ENCODE measurements at places on chromosomes 16 and 17.
A peak's percentile ranks its signal among the peaks of the same experiment; 100 is the strongest.

DNA sequence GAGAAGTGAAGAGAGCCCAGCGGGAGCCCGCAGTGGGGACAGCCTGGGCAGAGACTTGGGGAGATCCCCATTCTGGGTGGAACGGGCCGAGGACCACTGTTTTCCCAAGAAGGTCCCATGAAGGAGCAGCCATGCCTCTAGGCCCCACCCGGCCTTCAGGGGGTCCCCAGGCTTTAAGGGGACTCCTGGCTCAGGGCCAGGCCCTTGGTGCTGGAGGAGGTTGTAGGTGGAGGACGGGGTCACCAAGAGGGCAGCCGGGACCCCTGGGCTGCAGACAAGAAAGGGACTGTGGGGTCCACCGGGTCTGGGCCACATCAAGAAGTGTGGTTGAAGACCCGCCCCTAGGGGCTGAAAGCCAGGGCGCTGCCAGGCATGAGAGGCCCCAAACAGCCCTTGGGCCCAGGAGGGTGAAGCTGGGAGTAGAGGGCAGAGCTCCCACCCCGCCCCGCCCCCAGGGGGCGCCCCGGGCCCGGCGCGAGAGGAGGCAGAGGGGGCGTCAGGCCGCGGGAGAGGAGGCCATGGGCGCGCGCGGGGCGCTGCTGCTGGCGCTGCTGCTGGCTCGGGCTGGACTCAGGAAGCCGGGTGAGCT lies at the start of gene PRSS21:
PRSS21 (plus strand) TSS at position 487 of the 589 bp plus-strand sequence; CDS start at position 519, 32 bp downstream.
- H3K27ac ChIP-seq = no peak within 1 kb of the TSS
- no peaks in the 10 kb centered on the region for H3K36me3 ChIP-seq
- no peak for DNase-seq
- no peaks in the 10 kb centered on the region for H3K4me1 ChIP-seq

- H3K4me1 ChIP-seq = no peaks in the 10 kb centered on the region
- DNase-seq = no peak
- no peak overlapping the region for H3K4me3 ChIP-seq
- no peaks in the 10 kb centered on the region for H3K27me3 ChIP-seq
- H3K36me3 ChIP-seq = no peaks in the 10 kb centered on the region
These were observed 10.2 kb upstream of the C17orf78 start for GRCh38 chr17:37365589-37365988.

DNA sequence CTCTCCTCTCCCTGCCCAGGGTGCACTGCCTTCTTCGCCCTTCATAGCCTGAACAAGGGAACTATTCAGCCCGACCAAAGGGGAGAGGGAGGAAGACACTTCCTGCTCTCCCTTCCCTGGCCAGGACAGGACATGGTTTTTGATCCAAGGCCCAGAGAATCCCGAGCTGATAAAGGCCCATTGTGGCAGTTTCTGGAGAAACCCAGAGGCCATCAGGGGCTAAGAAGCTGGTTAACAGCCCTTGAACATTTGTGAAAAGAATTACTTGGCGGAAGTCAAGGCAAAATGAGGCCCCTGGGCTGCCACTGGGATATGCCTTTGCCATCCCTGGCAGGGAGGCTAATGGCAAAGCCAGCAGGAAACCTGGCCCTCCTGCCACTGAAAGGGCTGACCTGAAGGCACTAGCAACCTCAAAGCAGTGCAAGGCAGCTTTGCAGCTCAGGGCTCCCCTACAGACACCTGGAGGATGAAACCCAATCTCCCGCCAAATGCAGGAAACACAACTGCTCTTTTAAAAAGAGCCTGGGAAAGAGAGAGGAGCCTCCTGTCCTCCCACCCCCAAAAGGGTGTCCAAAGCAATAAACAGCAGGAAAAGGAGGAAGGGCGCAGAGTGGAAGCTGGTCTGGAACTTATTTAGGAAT lies 12.6 kb downstream of the PHB1 start:
- H3K36me3 ChIP-seq = peaks cover 50% of the 10 kb centered on the region
- H3K4me1 ChIP-seq = peaks cover 25% of the 10 kb centered on the region
- H3K4me3 ChIP-seq = no peak overlapping the region
- H3K27me3 ChIP-seq = no peaks in the 10 kb centered on the region
- no peak for DNase-seq

DNA sequence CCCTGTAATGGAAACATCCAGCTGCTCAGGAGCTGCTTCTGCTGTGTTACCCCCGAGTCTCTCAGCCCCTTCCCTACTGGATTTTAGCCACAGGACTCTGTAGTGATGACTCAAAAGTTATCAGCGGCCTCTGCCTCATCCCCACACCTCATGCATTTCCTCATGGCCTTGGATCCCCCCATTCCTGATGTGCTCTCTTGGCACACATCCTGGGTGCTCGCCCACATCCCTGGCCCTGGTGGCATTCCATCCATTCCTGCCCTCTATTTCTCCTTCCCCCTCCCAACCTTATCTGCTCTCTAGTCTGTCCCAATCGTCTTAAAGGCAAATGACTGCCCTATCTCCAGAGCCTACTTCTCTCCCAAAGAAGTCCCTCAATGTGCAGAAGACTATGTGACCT lies 24.6 kb downstream of the MARF1 start:
- no peaks in the 10 kb centered on the region for H3K27me3 ChIP-seq
- H3K36me3 ChIP-seq = peaks cover 85% of the 10 kb centered on the region

- no peak overlapping the region for H3K27ac ChIP-seq
- peaks cover 8% of the 10 kb centered on the region for H3K27me3 ChIP-seq
- H3K4me1 ChIP-seq = peaks cover 13% of the 10 kb centered on the region
- no peaks in the 10 kb centered on the region for H3K36me3 ChIP-seq
- no peak for DNase-seq
These were observed 105.6 kb downstream of the OR1D5 start for GRCh38 chr17:2957631-2958286.

DNA sequence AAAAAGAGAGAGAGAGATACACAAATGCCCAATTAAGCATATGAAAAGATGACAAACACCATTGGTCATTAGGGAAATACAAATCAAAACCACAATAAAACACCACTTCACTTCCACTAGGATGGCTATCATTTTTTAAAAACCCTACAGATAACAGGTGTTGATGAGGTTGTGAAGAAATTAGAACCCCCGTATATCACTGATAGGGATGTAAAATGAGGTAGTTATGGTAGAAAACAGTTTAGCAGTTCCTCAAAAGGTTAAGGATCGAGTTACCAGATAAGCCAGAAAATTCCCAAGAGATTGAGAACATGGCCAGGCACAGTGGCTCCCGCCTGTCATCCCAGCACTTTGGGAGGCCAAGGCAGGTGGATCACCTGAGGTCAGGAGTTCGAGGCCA lies 2.8 kb downstream of the P2RX5 start:
- peak overlapping the region; percentile 84 for H3K27ac ChIP-seq
- peak overlapping the region; percentile 79 for H3K4me3 ChIP-seq
- no peaks in the 10 kb centered on the region for H3K27me3 ChIP-seq
- H3K36me3 ChIP-seq = peaks cover 50% of the 10 kb centered on the region
- peaks cover 79% of the 10 kb centered on the region for H3K4me1 ChIP-seq
- no peak for DNase-seq

DNA sequence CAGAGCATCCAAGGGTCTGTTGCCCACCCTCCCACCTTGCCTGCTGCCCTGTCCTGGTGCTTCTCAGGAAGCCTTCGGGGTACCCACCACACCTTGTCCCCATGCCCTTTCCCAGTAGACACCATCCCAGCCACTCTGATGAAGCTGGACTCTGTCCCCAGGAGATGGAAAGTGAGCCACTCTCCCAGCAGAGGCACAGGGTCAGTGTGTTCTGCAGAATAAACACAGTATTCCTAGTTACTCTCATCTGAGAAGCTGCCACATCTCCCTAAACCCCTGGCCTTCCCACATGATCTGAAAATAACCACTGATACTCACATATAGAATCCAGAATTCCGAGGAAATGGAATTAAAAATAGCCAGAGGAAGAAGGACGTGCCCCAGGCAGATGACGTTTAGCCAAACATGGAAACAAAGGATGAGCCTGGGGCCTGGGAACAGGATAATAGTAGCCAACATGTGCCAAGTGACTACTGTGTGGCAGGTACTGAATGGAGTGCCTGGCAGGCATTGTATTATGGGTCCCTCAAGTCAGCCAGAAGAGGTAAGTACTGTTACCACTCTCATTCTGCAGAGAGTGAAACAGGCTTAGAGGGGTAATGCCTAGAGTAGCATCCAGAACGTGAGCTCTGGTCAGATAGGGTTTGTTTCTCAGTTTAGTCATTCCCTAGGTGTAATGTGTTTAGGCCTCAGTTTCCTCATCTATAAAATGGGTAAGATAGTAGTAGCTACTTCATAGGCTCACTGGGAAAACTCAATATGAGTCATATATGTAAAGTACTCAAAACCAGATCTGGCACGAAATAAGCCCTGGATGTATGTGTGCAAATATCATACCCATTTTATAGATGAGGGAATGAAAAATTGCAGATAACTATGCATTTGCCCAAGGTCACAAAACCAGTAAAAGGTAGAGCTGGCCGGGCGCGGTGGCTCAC lies 20.8 kb upstream of the PEMT start:
- H3K4me1 ChIP-seq = peaks cover 2% of the 10 kb centered on the region
- H3K36me3 ChIP-seq = no peaks in the 10 kb centered on the region
- DNase-seq = no peak
- peaks cover 3% of the 10 kb centered on the region for H3K27me3 ChIP-seq
- no peak overlapping the region for H3K4me3 ChIP-seq

- peaks cover 17% of the 10 kb centered on the region for H3K36me3 ChIP-seq
- peak; percentile 81 for DNase-seq
- peak within 1 kb of the TSS; percentile 83 for H3K4me3 ChIP-seq
- H3K27ac ChIP-seq = peak within 1 kb of the TSS; percentile 50
These were observed at the start of gene CHMP6 for GRCh38 chr17:80991645-80992076. TSS of gene CHMP6 (plus strand) at chr17:80991841. CDS start at chr17:80991919, 78 bp downstream.

DNA sequence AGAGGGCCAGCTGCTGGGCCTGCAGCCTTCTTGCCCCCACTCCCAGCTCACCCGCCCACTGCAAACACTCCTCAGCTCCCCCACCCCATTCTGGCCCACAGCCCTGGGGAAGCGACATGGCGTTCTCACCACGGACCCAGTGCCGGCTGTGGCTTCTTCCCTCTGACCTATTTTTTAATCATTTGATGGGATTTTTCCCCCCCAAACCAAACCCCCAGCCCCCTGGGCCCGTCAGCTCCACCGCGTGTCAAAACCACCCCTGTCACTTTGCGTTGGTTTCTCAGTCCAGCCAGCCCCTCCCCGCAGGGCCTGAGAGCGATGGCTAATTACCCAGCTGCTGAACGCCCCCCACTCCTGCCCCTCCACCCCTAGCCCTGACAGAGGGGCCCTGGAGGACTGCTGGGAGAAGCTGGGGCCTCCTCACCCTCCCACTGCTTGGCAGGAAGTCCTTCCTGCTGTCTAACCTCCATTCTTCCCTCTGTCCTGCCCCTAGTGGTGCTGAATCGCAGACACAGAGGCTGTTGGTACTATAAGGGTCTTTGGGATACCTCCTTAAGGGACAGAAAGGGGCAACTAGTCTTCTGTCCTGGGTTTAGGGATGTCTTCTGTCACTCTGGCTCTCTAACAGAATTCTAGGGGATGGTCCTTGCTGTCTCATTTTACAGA lies 7.5 kb upstream of the TBX21 start:
- H3K36me3 ChIP-seq = no peaks in the 10 kb centered on the region
- H3K4me1 ChIP-seq = peaks cover 12% of the 10 kb centered on the region
- no peak for DNase-seq
- H3K27me3 ChIP-seq = peaks cover 15% of the 10 kb centered on the region
- no peak overlapping the region for H3K27ac ChIP-seq

GRCh38 chr17:48592577-48592976 lies 1.0 kb downstream of the HOXB5 start:
- no peak overlapping the region for H3K27ac ChIP-seq
- no peak for DNase-seq
- peaks cover 45% of the 10 kb centered on the region for H3K4me1 ChIP-seq

- H3K27me3 ChIP-seq = peaks cover 6% of the 10 kb centered on the region
- H3K27ac ChIP-seq = no peak overlapping the region
- no peaks in the 10 kb centered on the region for H3K36me3 ChIP-seq
These were observed 4.6 kb downstream of the FAM171A2 start for GRCh38 chr17:44359006-44359405.

- peak overlapping the region; percentile 35 for H3K27ac ChIP-seq
- peaks cover 40% of the 10 kb centered on the region for H3K4me1 ChIP-seq
- peak overlapping the region; percentile 53 for H3K4me3 ChIP-seq
- H3K27me3 ChIP-seq = no peaks in the 10 kb centered on the region
- peaks cover 31% of the 10 kb centered on the region for H3K36me3 ChIP-seq
- DNase-seq = no peak
These were observed 2.1 kb downstream of the ZNF764 start for GRCh38 chr16:30556125-30556473.

GRCh38 chr17:77462090-77462489 lies 321.3 kb downstream of the SEC14L1 start:
- peaks cover 94% of the 10 kb centered on the region for H3K4me1 ChIP-seq
- DNase-seq = no peak
- H3K27me3 ChIP-seq = no peaks in the 10 kb centered on the region
- peak overlapping the region; percentile 77 for H3K4me3 ChIP-seq

GRCh38 chr17:33686171-33686570 lies 393.1 kb upstream of the ASIC2 start:
- H3K36me3 ChIP-seq = no peaks in the 10 kb centered on the region
- DNase-seq = no peak
- peaks cover 1% of the 10 kb centered on the region for H3K27me3 ChIP-seq
- no peaks in the 10 kb centered on the region for H3K4me1 ChIP-seq
- no peak overlapping the region for H3K27ac ChIP-seq

GRCh38 chr16:83200005-83200779 lies 573.4 kb downstream of the CDH13 start:
- no peaks in the 10 kb centered on the region for H3K27me3 ChIP-seq
- no peaks in the 10 kb centered on the region for H3K4me1 ChIP-seq
- H3K4me3 ChIP-seq = no peak overlapping the region
- no peak overlapping the region for H3K27ac ChIP-seq
- DNase-seq = no peak

- H3K4me1 ChIP-seq = no peaks in the 10 kb centered on the region
- no peak overlapping the region for H3K4me3 ChIP-seq
- DNase-seq = no peak
- peaks cover 40% of the 10 kb centered on the region for H3K27me3 ChIP-seq
- no peaks in the 10 kb centered on the region for H3K36me3 ChIP-seq
These were observed 306.6 kb downstream of the MAF start for GRCh38 chr16:79293836-79294460.

GRCh38 chr16:85839681-85840240 lies 40.3 kb downstream of the COX4I1 start:
- H3K4me1 ChIP-seq = peaks cover 10% of the 10 kb centered on the region
- H3K4me3 ChIP-seq = no peak overlapping the region
- no peak for DNase-seq
- no peaks in the 10 kb centered on the region for H3K36me3 ChIP-seq

DNA sequence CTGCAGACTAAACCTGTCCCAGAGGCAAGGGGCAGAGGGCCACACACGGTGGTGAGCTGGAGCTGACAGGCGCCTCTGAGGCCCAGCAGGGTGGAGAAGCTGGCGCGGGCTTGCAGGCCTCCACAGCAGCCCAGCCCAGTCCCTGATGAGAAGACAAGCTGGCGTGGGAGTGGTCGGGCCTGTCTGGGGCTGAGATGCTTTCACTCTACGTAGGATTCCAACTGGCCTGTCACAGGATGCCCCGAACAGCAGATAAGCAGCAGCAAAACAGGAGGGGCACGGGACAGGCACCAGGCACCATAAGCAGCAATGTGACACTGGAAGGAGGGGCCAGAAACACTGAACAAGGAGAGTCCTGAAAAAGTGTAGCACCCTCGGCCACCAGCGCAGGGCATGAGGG lies 40.1 kb downstream of the PEMT start:
- no peaks in the 10 kb centered on the region for H3K27me3 ChIP-seq
- no peak overlapping the region for H3K4me3 ChIP-seq
- no peaks in the 10 kb centered on the region for H3K36me3 ChIP-seq
- no peak overlapping the region for H3K27ac ChIP-seq
- DNase-seq = no peak
- H3K4me1 ChIP-seq = peaks cover 2% of the 10 kb centered on the region
